ENCODE measurements at places on chromosomes 3 and 15. TPM values are rescaled to one million over a fixed set of nuclear protein-coding genes. Genes with fewer than 3 reads are reported as not detected.

MEX3B gene
- 0.59 TPM for total RNA-seq

CHD2 gene
- total RNA-seq: 102 TPM

DNA sequence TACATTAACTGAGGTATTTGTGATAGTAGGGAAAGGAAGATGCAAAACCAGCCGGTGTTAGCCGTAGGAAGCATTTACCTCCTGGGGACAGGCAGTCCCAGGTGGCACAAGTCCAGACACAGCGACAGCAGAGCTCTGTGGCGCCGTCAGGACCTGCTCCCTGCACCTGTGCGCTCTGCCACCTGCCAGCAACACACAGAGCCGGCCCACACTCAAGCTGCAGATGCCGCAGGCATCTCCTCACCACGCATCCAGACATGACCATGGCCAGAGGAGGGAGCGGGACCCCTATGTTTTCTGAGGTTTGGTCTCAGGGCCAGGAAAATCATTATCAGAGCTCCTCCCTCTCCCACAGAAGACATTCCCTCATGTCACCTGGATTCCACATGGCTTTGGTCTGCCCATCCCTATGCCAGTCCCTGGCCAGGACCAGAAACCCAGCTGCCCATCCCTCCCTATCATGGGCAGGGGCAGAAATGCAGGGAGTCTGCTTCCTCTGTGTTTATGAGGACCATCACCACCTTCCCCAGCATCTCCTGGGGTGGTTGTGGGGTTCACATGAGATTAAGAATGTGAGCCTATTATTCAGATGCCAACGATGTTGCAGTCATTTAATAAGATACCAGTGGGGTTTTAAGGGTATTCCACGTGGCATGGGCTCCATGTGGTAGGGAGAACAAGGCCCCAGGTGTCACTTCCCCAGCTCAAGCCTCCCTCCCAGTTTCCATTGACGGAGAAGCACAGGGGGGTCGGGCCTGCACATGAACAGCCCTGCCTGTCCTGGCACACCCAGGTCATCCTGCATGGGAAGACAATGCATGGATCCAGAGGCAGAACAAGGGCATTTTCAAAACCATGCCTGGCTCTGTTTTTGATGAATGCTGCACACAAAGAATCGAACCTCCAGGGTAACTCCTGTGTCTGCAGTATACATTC lies 251.1 kb downstream of the OCA2 start:
- H3K27me3 ChIP-seq: no peaks in the 10 kb centered on the region
- no peak for DNase-seq
- no peak overlapping the region for H3K27ac ChIP-seq
- H3K36me3 ChIP-seq: no peaks in the 10 kb centered on the region

GRCh38 chr3:62143843-62144450 lies 229.4 kb downstream of the FEZF2 start:
- H3K4me1 ChIP-seq: no peaks in the 10 kb centered on the region
- no peak overlapping the region for H3K27ac ChIP-seq
- no peak for DNase-seq
- peaks cover 1% of the 10 kb centered on the region for H3K27me3 ChIP-seq
- H3K4me3 ChIP-seq: no peak overlapping the region

- no peaks in the 10 kb centered on the region for H3K27me3 ChIP-seq
- H3K36me3 ChIP-seq: peaks cover 38% of the 10 kb centered on the region
- no peak overlapping the region for H3K27ac ChIP-seq
These were observed 7.2 kb downstream of the UBA3 start for GRCh38 chr3:69072928-69073327.

DNA sequence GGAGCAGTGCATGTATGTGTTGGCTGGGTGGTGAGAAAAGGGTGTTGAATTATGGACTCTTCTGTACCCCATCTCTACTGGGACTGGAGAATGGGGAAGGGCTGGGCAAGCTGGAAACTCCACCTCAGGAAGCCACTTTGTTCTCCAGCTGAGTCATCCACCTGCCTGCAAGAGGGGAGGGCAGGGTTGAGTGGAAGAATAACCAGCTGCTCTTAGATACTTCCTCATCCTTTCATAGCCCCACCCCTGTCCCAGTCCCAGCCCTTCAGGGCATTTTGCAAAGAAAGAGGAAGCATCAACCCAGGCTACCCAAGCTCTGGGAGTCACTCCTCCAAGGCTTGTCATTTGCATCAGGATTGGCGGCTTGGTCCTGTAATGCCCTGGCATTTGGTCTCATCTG lies 33.1 kb downstream of the RAB11A start:
- H3K4me3 ChIP-seq: no peak overlapping the region
- no peaks in the 10 kb centered on the region for H3K27me3 ChIP-seq
- peaks cover 73% of the 10 kb centered on the region for H3K4me1 ChIP-seq
- peak overlapping the region; percentile 41 for H3K27ac ChIP-seq
- H3K36me3 ChIP-seq: peaks cover 58% of the 10 kb centered on the region

GRCh38 chr3:167863811-167864551 lies 128.5 kb downstream of the SERPINI1 start:
- H3K4me1 ChIP-seq: peaks cover 6% of the 10 kb centered on the region
- no peaks in the 10 kb centered on the region for H3K36me3 ChIP-seq
- no peak overlapping the region for H3K4me3 ChIP-seq

DNA sequence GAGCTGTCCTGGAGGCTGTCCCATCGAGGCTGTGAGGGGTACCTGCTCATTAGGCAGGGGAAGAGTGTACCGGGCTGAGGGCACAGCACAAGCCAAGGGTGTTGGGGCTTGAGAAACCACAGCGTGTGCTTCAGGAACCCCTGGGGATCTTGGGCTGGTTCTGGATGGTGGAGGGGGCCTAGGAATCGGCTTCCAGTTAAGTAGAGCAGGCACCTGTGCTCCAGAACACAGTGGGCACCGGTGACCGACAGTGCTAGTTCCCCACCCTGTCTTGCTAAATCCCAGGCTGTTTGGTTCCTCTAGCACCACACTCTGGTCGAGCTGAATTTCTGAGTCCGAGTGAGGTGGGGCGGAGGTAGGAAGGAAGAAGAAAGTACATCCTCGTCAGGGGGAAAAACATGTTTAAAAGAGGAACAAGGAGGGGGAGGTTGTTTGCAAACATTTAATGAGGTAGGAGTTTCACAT lies 29.1 kb downstream of the SLC6A6 start:
- peak overlapping the region; percentile 97 for H3K27ac ChIP-seq
- DNase-seq: no peak
- H3K4me3 ChIP-seq: peak overlapping the region; percentile 76

- no peak for DNase-seq
- H3K27ac ChIP-seq: no peak overlapping the region
- no peak overlapping the region for H3K4me3 ChIP-seq
- H3K27me3 ChIP-seq: peaks cover 15% of the 10 kb centered on the region
- no peaks in the 10 kb centered on the region for H3K4me1 ChIP-seq
- H3K36me3 ChIP-seq: no peaks in the 10 kb centered on the region
These were observed 39.8 kb downstream of the ACSBG1 start for GRCh38 chr15:78194568-78194925.
